ENCODE measurements at places on chromosomes 5 and 9.

DNA sequence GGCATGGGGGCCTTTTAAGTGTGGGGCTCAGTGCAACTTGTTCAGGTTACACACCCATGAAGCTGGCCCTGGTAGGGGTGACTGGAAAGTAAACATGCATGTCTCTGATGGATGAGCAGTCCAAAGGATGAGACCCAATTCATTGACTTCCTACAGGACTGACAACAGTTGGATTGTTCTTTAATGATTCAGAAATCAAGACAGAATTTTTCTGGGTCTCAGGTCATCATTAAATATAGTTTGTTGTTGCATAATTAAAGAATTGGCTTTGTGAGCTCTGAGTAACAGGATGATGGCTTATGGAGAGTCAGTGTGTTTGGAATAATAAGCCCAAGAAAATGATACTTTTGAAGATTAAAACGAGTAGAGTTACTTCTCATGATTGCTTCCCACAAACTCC lies 604.2 kb upstream of the CLINT1 start:
- DNase-seq, result no peak

GRCh38 chr9:87465816-87466215 lies 31.9 kb upstream of the DAPK1 start:
- DNase-seq, result no peak

GRCh38 chr5:160075073-160075472 lies 44.2 kb downstream of the PWWP2A start:
- no peak for DNase-seq

DNA sequence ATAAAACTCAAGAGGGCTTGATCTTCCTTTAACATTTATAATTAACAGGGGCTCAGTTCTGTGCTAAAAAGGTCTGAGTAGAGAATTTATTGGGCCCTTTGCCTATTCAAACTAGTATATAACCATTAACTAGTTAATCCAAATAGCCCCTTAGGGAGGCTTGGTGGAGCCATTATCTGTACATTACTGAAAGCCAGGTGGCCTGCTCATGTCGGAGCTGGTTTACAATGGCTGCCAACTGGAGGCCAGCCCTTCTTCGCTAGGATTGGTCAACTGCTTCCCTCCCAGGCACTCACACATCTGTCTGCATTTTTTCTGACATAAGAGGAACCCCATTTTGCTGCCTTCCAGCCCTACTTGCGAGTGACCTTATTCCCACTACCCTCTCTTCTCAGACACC lies 30.4 kb upstream of the NDFIP1 start:
- DNase-seq, result no peak

GRCh38 chr5:27700526-27700925 lies 662.1 kb upstream of the CDH9 start:
- no peak for DNase-seq

GRCh38 chr9:128361296-128361985 lies 9.7 kb upstream of the URM1 start:
- no peak for DNase-seq

- no peak for DNase-seq
These were observed 301.1 kb upstream of the ACTBL2 start for GRCh38 chr5:57783693-57784092.

GRCh38 chr9:86706391-86706790 lies 240.9 kb downstream of the GAS1 start:
- no peak for DNase-seq

DNA sequence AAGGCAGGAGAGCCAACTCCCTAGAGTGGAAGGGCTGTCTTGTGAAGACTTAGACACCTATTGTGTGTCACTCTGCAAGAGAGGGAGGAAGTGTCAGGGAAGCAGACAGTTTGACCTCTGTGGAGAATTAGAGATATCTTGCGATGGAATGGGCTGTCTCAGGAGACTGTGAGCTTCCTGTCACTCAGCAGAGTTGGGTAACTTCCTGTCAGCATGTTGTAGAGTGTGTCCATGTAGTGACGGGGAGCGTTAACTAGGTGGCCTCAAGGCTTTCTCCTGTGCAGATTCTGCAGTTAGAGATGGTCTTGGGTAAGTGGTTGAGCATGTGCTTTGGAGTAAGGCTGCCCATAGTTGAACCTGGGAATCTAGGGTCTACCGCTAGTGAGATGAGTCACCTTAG lies 136.5 kb downstream of the KIF4B start:
- no peak for DNase-seq

DNA sequence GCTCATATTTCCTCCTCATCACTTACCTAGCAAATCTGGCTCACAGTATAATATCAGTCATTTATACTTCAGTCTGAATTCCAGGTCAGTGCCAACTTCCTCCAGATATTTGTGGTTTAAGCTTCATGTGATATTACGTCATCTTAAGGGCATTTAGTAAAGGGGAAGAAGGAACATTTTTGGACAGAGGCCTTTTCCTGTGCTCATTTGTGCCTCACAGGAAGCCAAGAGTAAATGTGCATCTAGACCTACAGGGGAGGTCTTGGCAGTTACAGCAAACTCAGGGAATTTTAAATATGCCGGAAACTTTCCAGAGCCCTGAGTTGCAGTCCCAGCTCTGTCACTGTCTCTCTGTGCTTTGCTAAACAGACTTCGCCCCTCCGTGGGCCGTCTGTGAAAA lies 12.3 kb upstream of the KCNIP1 start:
- no peak for DNase-seq

GRCh38 chr9:134683714-134684374 lies 42.2 kb downstream of the COL5A1 start:
- DNase-seq, result no peak

GRCh38 chr5:111119856-111120255 lies 27.7 kb downstream of the WDR36 start:
- no peak for DNase-seq

DNA sequence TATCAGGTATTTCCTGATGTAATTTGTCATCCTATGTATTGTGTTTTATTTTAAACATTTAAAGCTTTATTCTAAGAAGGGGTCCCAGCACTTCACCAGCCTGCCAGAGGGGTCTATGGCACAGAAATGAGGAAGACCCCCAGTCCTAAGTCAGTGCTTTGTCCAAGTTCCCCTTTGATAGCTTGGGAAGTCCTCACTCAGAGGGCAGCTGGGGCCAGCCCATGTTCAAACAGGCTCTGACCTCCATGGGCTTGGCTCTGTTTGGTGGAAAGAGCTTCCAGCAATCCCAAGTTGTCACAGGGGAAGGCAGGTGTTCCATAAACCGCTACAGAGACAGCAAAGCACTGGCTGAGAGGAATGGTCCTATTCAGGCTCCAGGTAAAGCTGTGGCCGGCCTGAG lies 26.6 kb upstream of the AKNA start:
- no peak for DNase-seq

DNA sequence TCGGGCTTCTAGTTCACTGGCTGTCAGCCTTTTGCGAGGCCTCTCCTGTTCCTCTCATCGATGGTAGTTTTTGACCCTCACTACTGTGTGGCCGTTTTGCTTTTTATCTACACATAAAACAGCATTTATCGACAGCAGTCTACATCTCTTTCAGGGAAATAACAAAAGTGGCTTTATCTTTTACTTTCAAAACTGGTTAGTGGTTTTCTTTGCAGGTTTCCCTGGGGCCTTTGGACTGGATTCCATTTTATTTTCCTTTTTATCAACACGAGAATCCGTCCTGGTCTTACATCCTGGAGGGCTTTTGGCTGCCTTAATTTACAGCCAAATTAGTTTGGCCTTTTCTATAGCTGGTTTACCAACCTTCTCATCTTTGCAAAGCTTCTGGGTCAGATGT lies 793 bp upstream of the PKD2L2 start:
- DNase-seq, result no peak

GRCh38 chr9:26975728-26976707 lies 19.8 kb downstream of the IFT74 start:
- DNase-seq, result no peak

GRCh38 chr5:102742215-102742614 lies 12.9 kb upstream of the PAM start:
- DNase-seq, result no peak

DNA sequence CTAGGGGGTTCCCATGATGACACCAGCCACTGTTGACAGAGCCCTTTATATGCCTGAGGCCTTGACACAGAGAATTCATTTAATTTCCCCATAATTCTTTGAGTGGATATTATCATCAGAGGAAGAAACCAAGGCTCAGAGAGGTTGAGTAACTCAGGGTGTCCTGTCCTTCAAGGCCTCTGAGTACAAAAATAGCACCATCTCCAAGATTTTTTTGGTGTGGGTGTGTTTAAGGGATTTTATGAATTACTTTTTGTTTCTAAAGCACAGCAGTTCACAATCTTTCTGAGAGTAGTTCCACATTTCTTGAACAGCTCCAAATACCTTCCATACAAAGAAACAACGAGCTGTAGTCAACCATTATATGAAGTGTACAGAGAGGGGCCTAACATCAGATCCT lies 6.2 kb upstream of the GSN start:
- no peak for DNase-seq

DNA sequence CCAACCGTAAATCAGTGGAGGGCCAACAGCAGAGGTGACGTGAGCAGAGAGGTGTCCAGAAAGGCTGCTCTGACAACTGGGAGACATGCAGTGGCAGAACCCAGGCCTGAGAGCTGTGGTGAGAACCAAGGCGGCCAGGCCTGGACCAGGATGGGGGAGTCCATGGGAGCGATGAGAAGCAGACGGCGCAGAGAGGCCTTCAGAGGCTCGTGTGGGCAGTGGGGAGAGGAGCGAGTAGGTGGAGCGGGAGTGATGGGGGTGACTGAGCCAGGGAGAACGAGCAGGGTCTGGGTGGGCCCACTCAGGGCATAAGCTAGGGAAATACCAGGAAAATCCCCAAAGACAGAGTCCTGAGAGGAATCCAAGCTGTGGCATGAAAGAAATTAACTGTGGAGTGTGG lies 7.9 kb upstream of the IL3 start:
- no peak for DNase-seq

DNA sequence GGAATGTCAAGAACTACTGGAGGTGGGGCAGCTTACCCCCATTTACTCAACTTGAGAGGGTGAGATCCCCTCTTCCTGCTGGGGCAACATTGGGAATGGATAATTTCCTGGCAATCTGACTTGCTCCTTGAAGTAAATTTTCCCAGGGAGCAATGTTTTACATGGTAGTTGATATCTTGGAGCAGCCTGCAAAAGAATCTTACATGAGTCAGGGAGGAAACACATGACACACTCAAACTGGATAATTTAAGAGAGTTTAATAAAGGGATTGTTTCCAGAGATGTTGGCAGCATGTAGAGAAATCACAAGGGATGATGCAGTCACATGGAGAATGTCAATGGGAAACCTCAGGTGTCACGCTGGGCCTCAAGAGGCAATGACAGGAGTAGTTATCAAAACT lies 212.5 kb downstream of the GAS1 start:
- no peak for DNase-seq

- DNase-seq, result no peak
These were observed 58.0 kb downstream of the ANXA2R start for GRCh38 chr5:42982107-42982622.

GRCh38 chr5:9775339-9775738 lies 145.2 kb upstream of the TAS2R1 start:
- DNase-seq, result no peak

- DNase-seq, result no peak
These were observed 53.8 kb downstream of the CD180 start for GRCh38 chr5:67142816-67143215.

DNA sequence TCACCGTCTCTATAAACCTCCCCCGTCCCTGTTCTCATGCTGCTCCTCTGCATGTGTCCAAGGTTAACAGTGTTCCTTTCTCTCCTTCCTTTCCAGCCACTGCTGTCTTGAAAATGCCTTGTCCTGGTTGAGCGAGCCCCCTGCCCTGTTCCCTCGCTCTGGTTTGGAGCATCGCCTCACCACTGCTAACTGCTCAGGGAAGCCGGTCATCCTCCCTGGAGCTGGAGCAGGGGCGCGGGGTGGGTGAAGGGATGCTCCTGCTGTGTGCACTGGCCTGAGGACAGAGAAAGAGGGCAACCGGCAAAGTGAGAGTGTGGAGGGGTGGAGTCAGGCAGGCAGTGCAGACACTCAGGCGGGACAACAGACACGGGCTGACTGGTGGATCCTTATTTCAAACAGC lies 19.4 kb downstream of the UBE2QL1 start:
- DNase-seq, result no peak

GRCh38 chr9:133472753-133473378 lies 6.0 kb downstream of the SLC2A6 start:
- no peak for DNase-seq

GRCh38 chr5:35162848-35163709 lies 67.2 kb downstream of the PRLR start:
- no peak for DNase-seq

GRCh38 chr9:125172031-125172755 lies 17.4 kb downstream of the PPP6C start:
- DNase-seq, result no peak

- DNase-seq, result no peak
These were observed 27.1 kb upstream of the TLE1 start for GRCh38 chr9:81716409-81716808.

GRCh38 chr5:178221853-178222252 lies 10.7 kb downstream of the PHYKPL start:
- no peak for DNase-seq

- DNase-seq, result no peak
These were observed 1.0 kb upstream of the ERCC6L2 start for GRCh38 chr9:95874303-95874988.

DNA sequence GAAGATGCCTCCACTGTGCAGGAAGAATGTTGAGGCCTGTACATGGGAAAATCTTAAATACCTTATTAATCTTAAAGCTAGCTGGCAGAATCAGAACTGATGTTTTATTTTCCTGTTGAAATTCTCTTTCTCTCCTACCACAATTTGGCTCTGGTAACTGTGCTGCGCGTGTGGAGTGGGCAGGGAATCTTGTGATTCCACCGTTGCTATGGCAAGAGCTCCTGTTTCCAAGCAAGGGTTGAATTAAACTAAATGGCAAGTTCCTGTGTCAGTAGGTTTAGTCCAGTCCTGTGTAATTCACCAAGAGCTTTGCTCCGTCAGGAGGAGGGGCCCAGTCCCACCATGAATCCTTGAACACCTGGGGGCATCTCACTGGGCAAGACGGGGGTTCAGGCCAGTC lies 36.4 kb downstream of the NXNL2 start:
- DNase-seq, result no peak

GRCh38 chr5:91022518-91022917 lies 360.6 kb downstream of the ARRDC3 start:
- DNase-seq, result no peak

DNA sequence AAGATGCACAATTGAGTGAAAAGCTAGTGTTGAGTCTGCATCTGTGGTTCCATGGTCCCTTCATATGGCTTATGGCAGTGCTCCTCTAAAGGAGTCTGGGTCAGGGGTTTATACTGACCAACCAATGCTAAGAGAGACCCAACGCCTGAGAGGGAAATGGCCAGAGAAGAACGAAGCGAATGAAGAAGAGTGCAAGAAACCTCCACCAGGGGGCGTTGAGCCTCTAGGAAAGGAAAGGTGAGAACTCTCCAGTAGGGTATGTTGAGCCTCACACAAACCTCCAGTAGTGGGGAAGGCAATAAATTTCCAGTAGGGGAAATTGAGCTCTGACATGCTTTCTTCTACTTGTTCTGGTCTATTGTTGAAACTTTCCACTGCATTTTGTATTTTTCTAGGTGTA lies 470.6 kb downstream of the PRDM9 start:
- DNase-seq, result no peak

All from stimulated activated CD8-positive, alpha-beta memory T cell treated with anti-CD3 and anti-CD28 coated beads, Interleukin-2, amount 100 ng/mL, for 1 hour (primary cell).